HEK293T (cell line): ENCODE measurements at places on chromosomes 11 and 22.

GRCh38 chr11:110207123-110207522 is 89.3 kb downstream of the RDX start:
- no peak for DNase-seq

GRCh38 chr11:93389737-93390136 is 59.2 kb downstream of the DEUP1 start:
- DNase-seq, result no peak

- DNase-seq, result no peak
Observed at GRCh38 chr11:102138223-102138622, 28.0 kb downstream of the YAP1 start.

DNA sequence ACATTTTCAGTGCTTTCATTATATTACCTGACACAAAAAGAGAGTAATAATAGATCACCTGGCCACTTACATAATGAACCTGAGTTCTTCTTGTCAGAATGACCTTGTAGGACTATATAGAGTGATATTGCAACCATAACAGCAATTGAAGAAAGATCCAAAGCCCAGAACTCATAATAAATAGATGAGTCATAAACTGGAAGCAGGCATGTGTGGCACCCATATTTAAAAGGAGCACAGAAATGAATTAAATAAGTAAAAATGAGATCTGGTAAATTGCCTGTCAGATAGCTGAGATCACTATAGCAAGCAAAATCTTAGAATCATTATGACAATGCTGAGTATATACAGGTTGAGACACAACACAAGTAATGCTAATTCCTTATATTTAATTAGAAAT is 331.8 kb downstream of the AASDHPPT start:
- DNase-seq, result no peak

DNA sequence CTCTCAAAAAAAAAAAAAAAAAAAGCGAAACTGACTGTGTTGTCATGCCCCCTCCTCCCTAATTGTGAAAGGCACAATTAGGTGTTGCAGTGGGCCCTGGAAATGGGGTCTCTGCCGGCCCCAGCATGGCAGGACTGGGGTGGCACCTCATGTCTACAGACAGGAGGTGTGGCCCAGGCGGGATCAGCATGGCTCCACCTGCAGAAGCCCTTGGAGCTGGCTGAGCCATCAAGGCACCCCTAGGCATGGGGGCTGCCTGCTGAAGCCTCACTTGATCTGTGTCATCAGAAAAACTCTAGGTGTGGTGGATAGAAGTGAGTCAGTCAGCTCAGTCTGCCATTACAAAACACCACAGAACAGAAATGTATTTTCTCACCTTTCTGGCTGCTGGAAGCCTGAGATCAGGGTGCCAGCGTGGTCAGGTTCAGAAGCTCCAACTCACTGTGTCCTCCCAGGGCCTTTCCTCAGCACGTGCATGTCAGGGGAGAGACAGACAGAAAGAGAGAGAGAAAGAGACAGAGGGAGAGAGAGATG is 10.1 kb upstream of the B4GALNT4 start:
- no peak for DNase-seq

- no peak for DNase-seq
Observed at GRCh38 chr11:44748606-44749005, 21.8 kb downstream of the TSPAN18 start.

GRCh38 chr11:68509066-68509465 is 48.5 kb downstream of the PPP6R3 start:
- no peak for DNase-seq

DNA sequence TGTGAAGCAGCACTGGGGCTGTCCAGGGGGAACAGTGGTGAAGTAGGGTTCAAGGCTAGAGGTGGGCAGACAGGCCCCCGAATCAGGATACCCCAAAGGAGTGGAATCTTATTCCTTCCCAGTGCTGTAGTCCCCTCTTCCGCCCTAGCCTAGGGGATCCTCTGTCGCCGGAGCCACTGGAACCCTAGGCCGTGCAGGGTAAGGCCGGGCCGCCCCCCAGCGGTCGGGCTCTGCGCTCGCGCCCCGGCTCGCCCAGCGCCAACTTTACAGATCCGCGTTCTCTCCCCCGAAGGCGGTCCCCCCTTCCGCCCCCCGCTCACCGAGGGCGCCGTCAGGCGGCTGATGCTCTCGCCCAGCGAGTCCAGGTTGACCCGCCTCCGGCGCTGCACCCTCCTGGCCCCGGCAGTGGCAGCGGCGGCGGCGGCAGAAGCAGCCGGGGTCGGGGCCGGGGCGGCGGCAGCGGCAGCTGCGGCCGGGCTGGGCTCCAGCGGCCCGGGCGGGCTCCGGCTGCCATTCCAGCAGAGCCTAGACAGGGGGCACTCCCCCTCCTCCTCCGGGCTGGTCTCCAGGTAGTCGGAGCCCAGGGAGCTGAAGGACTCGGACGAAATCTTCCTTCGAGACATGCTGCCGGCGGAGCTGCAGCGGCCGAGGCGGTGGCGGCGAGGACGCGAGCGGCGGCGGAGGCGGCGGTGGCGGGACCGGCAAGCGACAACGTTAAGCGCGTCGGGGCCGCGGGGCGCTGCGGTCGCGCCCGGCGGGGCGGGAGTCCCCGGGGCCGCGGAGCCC is 650 bp downstream of the GUCY1A2 start:
- DNase-seq, result peak; percentile 59

- no peak for DNase-seq
Observed at GRCh38 chr11:95445746-95446333, 214.8 kb upstream of the SESN3 start.

GRCh38 chr11:9651899-9652748 is 11.8 kb upstream of the SWAP70 start:
- no peak for DNase-seq

DNA sequence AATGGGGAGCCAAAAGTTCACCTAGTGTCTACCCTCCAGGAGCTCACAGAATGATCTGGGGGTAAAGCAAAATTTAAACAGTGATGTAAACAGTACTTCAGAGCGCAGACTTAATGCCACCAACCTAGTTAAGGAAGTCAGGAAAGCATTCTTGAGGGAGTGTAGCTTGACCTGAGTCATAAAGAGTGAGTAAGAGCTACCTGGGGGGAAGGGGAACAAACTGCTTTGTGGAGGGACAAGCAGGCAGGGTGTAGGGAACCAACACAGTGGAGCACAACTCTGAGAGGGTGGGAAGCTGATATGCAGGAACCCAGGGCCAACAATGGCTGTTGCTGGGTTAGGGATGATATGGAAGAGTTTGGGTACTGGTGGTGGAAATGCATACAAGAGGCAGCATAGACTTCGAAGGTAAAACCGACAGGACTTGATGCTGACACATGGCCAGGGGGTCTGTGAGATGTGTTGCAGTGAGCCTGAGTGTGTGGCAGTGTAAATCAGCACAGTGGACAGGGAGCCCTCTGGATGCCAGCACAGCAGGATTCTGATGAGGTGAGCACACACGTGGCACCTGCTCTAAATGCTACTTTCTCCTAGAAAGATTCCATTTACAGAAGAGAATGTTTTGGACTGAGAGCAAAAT is 58.3 kb upstream of the CYP2D6 start:
- no peak for DNase-seq

DNA sequence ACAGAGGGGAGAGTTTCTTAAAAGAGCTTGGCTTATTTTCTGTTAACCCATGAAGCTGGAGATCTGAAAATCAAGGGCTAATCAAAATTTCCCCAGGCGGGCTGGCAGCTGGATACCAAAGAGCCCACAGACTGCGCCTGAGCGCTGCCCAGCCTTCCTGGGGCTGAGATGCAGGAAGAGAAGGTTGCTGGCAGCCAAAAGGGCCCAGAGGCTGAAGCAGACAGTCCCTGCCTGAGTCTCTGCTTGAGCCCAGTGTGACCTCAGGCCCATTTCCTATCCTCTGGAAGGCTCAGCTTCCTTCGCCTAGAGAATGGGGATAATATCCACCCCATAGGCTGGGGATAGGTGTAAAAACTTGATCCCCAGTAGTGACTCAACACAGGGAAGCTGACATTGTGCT is 49.1 kb downstream of the ARRB1 start:
- no peak for DNase-seq

DNA sequence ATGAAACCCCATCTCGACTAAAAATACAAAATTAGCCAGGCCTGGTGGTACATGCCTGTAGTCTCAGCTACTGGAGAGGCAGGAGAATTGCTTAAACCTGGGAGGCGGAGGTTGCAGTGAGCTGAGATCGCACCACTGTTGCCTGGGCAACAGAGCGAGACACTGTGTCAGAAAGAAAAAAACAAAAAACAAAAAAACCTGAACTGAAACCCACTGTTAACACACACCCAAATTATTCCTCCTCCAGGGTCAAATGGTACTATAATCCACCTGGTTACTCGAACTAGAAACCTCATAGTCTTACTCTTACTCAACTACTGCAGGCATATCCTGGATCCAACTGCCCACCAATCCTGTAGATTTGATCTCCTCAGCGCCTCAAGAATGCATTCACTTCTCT is 35.5 kb downstream of the USP28 start:
- DNase-seq, result no peak

DNA sequence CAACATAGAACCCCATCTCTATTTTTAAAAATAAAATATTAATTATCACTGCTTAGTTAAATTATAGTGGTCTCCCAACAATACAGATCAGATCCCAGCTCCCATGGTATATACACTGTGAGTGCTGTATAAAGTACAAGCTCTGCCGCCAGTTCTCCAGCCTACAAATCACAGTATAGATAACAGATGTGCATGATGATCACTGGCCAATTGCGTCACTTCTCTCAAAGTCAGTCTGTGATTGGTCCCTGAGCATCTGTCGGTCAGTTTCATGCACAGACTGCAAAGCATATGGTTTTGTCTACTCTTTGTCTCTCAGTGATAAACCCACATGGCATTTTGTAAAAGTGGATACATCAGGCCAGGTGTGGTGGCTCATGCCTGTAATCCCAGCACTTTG is 15.7 kb downstream of the PPARA start:
- DNase-seq, result no peak

DNA sequence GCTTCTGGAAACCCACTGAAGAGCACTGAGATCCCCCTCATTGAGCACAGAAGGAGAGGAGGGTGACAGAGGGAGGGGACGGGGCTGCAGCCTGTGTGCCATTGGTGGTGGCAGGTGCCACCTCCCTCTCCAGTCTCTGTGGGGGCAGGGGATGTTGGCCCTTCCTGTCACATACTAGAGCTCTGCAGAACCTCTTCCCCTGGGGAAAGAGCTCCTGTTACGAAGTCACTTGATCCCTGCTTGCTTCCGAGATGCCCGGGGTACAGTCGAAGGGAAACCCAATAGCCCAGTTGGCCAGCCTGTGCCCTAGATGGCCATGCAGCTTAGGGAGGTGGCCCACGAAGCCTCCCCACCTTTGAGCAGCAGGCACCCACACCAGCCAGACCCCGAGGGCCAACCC is 29.4 kb downstream of the DAGLA start:
- DNase-seq, result no peak

GRCh38 chr22:27526901-27527300 is 274.7 kb downstream of the MN1 start:
- DNase-seq, result no peak

- DNase-seq, result no peak
Observed at GRCh38 chr11:46760429-46761128, 41.6 kb downstream of the F2 start.

DNA sequence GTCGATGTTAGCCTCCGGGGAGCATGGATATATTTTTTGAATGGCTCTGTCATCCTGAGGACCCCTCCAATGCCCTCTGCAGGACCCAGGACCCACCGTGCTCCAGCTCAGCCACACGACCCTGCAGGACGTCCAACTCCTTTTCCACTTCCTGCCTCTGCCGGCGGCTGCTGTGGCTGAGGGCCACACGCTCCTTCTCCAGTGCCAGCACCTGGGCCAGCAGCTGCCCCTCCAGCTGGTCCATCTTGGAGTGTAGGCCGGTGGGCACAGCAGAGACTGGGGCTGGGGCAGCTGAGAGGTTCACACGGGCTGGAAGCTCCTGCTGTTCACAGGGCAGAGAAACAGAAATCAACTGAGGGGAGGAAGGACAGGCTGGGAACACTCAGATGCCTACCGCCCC is 15.6 kb downstream of the NPTXR start:
- DNase-seq, result no peak

- DNase-seq, result no peak
Observed at GRCh38 chr22:26273011-26273675, 103.9 kb downstream of the SEZ6L start.

DNA sequence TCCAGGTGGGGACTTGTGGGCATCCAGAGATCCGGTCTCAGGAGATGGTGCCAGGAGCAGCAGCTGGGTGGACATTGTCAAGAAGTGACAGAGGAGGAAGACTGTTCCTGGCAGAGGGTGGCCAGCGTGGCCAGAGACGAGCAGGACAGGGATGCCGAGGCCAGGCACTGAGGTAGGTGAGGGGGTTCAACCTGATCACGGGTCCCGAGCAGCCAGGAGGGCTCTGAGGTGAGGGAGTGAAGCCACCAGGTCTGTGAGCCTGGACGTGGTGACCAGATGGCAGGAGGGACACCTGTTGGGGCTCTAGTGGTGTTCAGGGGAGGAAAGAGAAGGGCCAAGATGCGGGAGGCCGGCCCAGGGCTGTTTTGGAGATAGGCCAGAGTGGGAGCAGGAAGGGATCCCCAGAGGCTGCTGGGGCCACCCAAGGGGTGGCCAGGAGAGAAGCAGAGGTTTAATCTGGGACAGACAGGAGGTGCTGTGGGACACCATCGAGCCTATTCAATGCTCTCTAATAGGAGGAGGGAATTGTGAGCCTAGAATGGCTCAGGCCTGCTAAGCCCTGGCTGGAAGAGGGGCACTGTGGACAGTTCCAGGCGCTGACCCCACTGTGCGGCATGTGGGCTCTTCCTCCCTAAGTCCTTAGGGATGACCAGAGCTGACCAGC is 6.3 kb downstream of the PPM1F start:
- DNase-seq, result no peak

- DNase-seq, result no peak
Observed at GRCh38 chr22:38026130-38027111, 30.8 kb upstream of the PICK1 start.

- DNase-seq, result no peak
Observed at GRCh38 chr11:111378861-111379601, at the start of gene POU2AF1. Gene POU2AF1, minus strand, starts transcription at chr11:111379275. Its CDS starts 98 bp downstream, at chr11:111379177.

- no peak for DNase-seq
Observed at GRCh38 chr11:67276781-67277230, 10.5 kb downstream of the GRK2 start.

DNA sequence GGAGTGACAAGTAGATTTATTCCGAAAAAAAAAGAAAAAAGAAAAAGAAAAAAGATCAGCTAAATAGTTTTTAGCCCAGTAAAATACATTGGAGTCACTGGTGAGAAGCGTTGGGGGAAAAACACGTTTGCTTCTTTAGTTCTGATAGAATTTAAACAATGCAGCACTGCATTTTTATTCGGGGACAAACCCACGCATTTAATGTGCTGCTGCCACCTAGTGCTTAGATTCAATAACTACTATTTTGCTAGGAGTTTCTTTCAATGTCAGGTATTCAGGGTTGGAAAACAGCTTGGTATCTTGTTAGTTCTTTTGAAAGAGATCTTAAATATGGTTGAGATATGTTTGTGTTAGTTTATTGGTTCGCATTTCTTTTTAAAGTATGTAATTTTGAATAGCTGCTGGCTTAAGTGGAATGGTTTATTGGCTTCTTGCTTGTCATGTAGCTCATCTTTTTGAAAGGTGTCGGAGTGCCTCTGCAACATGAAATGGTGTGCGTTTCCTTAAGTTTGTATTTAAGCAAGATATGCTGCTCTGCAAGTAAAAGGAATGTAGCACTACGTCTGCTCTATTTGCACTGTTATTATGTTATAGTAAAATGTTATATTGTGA is 41.9 kb downstream of the SVIP start:
- DNase-seq, result peak; percentile 35
